ENCODE measurements at places on chromosomes 1 and 21.

DNA sequence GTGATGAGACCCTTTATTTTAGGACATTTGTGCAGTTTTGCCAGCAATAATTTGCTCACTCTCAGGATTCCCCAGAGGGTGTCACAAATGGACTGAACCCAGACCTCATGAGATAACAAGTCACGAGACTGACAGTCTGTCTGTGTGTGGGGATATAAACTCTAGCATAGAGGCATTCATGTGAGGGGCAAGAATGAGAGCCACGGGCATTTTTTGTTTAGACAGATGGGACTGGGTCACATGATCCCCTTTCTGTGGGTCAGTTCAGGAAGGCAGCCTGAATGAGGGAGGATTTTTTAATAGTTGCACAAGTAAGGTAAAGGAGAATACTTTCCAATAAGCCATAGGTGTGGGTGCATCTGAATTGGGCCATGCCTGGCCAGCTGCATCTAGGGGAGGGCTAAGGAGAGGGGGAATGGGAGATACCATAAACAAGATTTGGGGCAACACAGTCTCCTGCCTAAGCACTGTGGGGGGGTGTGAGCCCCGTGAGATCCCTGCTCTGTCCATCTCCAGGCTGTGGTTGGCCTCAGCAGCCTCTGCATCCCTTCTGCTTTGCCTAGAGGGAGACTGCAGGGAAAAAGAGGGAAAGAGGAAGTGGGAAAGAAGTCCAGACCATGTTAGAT is 66.6 kb downstream of the NAV1 start:
- no peak for DNase-seq

DNA sequence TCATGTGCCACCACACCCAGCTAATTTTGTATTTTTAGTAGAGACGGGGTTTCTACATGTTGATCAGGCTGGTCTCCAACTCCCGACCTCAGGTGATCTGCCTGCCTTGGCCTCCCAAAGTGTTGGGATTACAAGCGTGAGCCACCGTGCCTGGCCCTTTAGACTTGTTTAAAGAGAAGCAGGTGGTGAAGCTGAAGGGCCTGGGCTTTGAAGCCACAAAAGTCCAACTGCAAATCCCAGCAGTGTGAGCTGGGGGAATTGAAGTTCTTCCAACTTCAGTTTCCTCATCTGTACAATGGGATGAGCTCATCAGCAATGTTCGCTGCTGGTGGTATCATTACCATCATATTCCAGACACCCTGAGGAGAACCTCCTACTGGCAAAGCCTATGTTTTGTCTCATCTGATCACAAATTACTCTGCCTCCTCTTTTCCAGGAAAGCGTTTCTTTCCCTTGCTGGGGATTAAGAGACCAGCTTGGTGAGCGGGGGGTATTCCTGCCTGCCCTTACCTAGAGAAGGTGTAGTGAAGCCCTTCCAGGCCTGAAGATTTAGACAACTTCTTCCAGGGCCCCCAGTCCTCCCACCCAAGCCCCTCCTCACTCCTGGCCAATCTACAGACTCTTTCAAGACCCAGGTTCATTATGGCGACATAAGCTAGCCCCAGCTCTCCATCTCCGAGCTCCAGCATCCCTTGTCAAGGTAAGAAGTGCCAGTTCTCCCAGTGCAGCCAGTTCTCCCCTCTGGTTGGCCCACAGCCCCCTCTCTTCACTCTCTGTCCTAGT is 2.4 kb upstream of the SHISA4 start:
- no peak for DNase-seq

- no peak for DNase-seq
Measured at GRCh38 chr1:201760516-201760915, 68.4 kb upstream of the IPO9 start.

DNA sequence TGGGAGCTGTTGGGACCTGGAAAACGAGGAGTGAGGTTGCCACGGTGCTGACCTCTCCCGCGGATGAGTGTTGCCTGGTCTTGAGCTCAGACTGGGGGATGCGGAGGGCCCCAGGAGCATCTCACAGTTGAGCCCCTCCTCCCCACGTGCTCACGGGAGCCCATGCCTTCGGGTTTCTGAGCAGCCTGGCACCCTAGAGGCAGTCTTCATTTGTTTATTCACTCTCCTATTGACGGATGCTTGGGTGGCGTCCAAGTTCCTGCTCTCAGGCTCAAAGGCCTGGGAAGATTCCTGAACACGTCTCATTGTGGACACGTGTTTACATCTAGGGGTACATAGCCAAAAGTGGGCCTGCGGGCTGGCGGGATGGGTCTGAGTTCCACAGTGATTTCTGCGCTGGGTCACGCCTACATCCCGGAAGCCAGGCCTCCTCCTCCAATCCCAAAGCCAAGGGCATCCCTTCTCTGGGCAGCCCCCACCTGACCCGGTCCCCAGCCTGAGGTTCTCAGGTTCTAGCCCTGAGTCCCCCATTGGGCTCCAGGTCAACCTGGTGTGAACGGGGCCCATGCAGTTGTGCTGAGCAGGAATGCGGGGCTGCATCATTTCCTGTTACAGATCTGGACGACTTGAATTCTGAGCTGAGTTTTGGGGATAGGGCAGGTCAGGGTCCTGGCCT is 14.7 kb downstream of the WNT3A start:
- no peak for DNase-seq

- DNase-seq: no peak
Measured at GRCh38 chr1:81703756-81704463, 96.8 kb upstream of the ADGRL2 start.

GRCh38 chr1:219239518-219239917 is 65.8 kb downstream of the LYPLAL1 start:
- DNase-seq: no peak

- DNase-seq: no peak
Measured at GRCh38 chr21:25625036-25625435, 14.0 kb upstream of the JAM2 start.

- DNase-seq: no peak
Measured at GRCh38 chr1:30513396-30514136, 209.8 kb downstream of the MATN1 start.

DNA sequence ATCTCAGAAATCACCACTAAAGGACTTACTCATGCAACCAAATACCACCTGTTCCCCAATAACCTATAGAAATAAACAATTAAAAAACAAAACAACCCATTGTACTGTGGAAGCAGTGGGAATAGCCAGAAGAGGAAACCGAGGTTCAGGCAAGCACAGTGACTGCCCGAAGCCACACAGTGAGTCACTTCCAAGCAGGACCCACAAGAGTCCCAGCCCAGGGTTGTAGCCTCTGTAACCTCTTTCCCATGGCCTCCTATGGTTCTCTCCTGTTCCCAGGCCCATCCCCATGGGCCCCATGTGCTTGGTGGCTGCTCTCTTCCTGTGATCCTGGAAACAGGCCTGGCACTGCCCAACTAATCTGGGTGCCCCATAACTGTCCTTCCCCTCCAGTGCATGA is 29.0 kb upstream of the HTR1D start:
- no peak for DNase-seq

DNA sequence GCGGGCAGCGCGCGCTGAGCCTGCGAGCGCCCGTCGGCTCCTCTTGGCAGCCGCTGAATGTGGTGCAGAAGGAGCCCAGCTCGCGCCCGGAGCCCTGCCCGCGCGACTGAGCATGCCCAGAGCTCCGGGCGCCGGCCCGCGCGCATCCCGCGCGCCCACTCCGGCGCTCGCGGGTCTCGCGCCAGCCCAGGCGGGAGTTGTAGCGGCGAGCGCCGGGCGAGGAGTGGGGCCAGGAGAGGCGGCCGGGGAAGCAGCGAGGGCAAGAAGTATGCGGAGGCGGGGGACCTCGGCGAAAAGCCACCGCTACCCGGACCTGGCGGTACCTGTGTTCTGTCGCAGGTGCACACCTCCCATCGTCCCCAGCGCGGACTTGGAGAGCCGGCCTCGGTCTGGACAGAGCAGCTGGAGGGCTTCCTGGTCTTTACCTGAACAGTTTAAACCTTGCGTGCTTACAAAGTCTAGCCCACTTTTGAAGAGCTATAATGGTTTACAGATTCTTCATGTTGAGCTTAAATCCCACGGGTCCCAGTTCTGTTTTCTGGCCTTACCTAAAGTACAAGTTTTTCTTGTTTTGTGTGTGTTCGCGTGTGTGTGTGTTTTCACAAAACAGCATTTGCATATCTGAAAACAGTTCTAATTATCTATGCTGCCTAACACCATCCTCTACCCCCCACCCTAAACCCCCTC is at the start of gene DDAH1:
Gene DDAH1 (minus strand): TSS at position 61 of the 687 bp plus-strand sequence. CDS start 114 bp downstream, outside the sequence.
- DNase-seq: no peak

- DNase-seq: no peak
Measured at GRCh38 chr1:158055854-158056253, 62.4 kb downstream of the KIRREL1 start.

GRCh38 chr1:235946571-235946981 is 79.9 kb upstream of the LYST start:
- DNase-seq: no peak

DNA sequence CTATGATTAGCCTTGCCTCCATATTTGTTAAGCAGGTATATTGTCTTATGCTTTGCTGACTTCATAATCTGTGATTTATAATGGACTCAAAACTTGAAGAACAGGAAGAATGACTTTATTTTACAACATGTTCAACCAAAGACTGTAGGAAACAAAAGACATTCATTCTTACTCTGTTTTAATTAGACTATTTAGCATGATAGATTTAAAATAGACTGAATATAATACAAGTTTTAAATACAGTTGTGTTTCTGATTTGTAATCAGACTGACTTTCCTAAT is 63.1 kb downstream of the CDC14A start:
- no peak for DNase-seq
